Tibial nerve (tissue), 4 donors: ENCODE measurements at places on chromosomes 13 and 19. TPM values are rescaled to one million over a fixed set of nuclear protein-coding genes. Genes with fewer than 3 reads are reported as not detected.
A peak's percentile ranks its signal among the peaks of the same experiment; 100 is the strongest.

The SHD gene
- not detected for total RNA-seq

The GPR4 gene
- total RNA-seq: 12.8 TPM

The RLN3 gene
- total RNA-seq: not detected

GRCh38 chr19:48081106-48081505 lies 29.5 kb downstream of the PLA2G4C start:
- no peaks in the 10 kb centered on the region for H3K27me3 ChIP-seq
- DNase-seq: no peak
- H3K36me3 ChIP-seq: peaks cover 36% of the 10 kb centered on the region
- no peak overlapping the region for H3K27ac ChIP-seq
- H3K4me3 ChIP-seq: no peak overlapping the region

GRCh38 chr19:42279155-42279901 lies 10.3 kb downstream of the CIC start:
- no peak for DNase-seq
- H3K4me3 ChIP-seq: peak overlapping the region; percentile 82
- peaks cover 62% of the 10 kb centered on the region for H3K4me1 ChIP-seq
- peak overlapping the region; percentile 97 for H3K27ac ChIP-seq

- no peak overlapping the region for H3K4me3 ChIP-seq
- H3K4me1 ChIP-seq: peaks cover 31% of the 10 kb centered on the region
- H3K27me3 ChIP-seq: no peaks in the 10 kb centered on the region
- no peaks in the 10 kb centered on the region for H3K36me3 ChIP-seq
- H3K27ac ChIP-seq: no peak overlapping the region
Measured at GRCh38 chr13:40629678-40630384, 36.6 kb downstream of the FOXO1 start.

DNA sequence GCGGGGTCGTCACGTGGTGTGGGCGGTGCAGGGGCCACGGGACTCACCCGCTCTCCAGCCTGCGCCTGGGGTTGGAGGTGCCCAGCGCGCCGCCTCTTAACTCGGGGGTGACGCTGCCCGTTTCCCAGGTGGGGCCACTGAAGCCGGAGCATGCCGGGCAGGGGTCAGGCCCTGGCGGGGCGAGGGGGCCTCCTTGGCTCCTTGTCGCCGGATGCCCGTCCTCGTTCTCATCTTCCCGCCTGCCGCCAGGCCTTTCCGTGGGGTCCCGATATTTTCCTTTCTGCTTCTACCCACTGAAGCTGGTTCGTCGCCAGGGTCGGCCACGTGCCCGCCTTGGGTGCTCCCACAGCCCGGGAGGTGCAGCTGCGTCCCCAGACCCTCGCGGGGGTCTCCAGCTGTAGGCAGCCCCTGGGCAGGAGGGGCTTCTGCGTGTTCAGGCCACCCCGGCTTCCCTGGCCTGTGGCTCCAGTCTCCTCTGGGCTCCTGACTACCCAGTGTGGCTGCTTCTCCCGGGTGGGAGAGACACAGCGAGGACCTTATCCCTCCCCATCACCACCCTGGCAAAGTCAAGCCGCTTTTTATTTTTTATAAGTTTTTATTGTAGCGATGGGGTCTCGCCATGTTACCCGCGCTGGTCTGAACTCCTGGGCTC lies 772 bp downstream of the FAM174C start:
- H3K4me3 ChIP-seq: peak overlapping the region; percentile 50
- no peak for DNase-seq

GRCh38 chr19:36245210-36246005 lies 30.5 kb downstream of the ZNF146 start:
- no peaks in the 10 kb centered on the region for H3K4me1 ChIP-seq
- no peak overlapping the region for H3K4me3 ChIP-seq
- no peaks in the 10 kb centered on the region for H3K27me3 ChIP-seq
- no peak overlapping the region for H3K27ac ChIP-seq
- H3K36me3 ChIP-seq: peaks cover 9% of the 10 kb centered on the region
- no peak for DNase-seq

DNA sequence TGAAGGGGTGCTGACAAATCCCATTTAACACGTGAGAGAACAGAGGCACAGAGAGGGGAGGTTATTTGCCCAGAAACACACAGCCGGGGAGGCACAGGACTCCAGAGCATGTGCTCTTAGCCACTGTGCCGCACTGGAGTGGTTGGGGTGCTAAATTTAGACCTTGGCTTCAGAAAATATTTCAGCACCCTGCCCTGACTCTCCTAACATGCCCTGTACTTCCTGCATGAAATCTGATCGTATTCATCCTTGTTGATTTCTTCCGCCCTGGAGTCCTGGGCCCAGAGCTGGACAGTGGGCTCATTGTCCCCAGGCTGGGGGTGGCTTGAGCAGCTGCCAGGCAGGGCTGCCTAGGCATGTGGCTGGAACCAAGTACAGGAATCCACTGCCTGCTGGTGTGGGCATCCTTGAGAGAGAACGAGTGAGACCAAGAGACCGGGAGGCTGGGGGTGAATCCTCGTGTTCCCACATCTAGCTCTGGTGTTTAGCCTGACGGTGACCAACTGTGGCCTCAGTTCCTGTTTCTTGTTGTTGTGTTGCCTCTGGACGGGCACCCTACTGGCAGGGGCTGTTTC lies 5.3 kb downstream of the SLC27A1 start:
- peak overlapping the region; percentile 90 for H3K27ac ChIP-seq
- peak; percentile 60 for DNase-seq
- H3K4me1 ChIP-seq: peaks cover 15% of the 10 kb centered on the region
- no peaks in the 10 kb centered on the region for H3K27me3 ChIP-seq
- no peaks in the 10 kb centered on the region for H3K36me3 ChIP-seq

DNA sequence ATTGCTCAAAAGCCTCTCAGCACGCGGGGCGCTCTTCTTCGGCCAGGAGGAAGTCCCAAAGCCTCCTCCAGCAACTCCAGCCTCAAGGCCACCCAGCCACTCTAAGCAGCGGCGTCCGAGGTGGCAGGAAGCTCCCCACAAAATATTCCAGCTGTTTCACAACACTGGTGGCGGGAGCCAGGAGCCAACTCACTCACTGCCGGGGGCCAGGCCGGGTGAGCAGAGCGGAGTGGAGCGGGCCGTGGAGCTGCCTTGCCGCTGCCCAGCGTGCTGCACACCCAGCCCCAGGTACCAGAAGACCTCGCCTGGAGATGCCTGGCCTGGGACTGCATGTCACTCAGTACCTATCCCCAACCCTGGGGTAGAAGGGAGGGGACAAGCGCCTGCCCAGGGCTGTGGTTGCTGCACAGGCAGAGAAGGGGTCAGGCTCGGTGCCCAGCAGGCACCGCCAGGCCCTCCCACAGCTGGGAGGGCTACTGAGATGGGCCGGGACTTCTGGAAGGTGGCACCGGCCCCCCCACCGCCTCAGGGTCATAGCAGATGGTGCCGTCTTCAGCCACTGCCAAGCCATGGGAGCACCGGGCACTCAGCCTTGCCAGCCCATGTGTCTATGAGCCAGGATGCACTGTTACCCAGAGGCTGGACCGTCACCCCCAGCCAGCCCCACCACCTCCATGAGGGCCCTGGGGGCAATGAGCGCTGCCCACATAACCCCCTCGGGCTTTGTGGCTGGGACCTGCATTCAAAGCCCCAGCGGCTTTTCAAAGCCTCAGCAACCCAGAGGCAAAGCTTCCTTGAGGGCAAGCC lies 59.2 kb downstream of the MLLT1 start:
- H3K36me3 ChIP-seq: no peaks in the 10 kb centered on the region
- no peaks in the 10 kb centered on the region for H3K4me1 ChIP-seq
- DNase-seq: peak; percentile 51
- peak overlapping the region; percentile 15 for H3K27ac ChIP-seq
- no peaks in the 10 kb centered on the region for H3K27me3 ChIP-seq
- no peak overlapping the region for H3K4me3 ChIP-seq

GRCh38 chr19:51417810-51418157 lies 342 bp upstream of the SIGLEC10 start:
- H3K36me3 ChIP-seq: no peaks in the 10 kb centered on the region
- H3K27ac ChIP-seq: no peak overlapping the region
- DNase-seq: no peak
- H3K27me3 ChIP-seq: peaks cover 22% of the 10 kb centered on the region
- H3K4me3 ChIP-seq: no peak overlapping the region
